Upper lobe of right lung (tissue), 1 donor: ENCODE measurements at places on chromosomes 13 and 19. TPM values are rescaled to one million over a fixed set of nuclear protein-coding genes. Genes with fewer than 3 reads are reported as not detected.

The SYDE1 gene
- total RNA-seq, result 25.8 TPM

The ZNF763 gene
- total RNA-seq, result 5.2 TPM

The FGF14 gene
- 2.0 TPM for total RNA-seq

The ZNF439 gene
- total RNA-seq, result 9.4 TPM

The PABPC3 gene
- total RNA-seq, result 0.12 TPM

The KBTBD6 gene
- 5.7 TPM for total RNA-seq

The PTH2 gene
- not detected for total RNA-seq

The PCDH9 gene
- total RNA-seq, result 5.1 TPM

The MTUS2 gene
- total RNA-seq, result 0.41 TPM

The KANK3 gene
- total RNA-seq, result 54.0 TPM
